ENCODE measurements at places on chromosomes 3 and 15.

GRCh38 chr3:124088801-124089200 is 96.9 kb upstream of the ROPN1 start:
- DNase-seq: no peak

DNA sequence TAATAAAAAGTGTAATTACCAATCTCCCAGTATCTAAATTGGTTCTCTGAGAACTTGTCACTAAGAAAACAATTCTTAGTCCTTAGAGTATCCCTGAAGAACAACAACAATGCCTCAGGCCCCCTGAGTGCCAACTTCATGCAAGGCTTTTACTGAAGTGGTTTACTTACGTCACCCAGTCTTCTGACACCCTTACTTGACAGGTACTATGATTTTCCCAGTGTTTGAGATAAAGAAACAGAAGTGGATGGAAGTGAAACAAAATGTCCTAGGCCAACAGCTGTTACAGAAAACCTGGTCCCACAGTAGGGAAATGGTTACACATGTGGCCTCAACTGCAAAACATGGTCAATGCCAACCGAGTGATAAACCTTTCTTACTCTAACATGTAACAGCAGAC is 331.1 kb downstream of the FOXP1 start:
- no peak for DNase-seq

DNA sequence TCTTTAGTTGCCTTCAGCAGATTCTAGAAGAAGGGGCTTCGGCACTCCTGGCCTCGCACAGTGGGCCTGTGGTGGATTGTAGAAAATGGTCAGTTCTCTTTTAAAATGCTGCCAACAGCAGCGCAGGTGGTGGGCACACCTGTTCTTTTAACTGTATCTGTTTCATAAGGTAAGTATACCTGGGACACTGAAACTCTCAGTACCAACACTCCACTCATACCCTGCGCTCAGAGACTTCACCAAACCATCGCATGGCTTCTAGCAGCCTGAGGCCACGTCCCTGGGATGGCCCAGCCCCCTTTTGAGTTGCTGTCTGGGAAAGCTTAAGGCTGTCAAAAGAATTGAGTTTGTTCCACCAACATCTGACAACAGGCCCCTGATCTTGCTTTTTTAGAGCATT is 56.7 kb upstream of the MCF2L2 start:
- no peak for DNase-seq

- no peak for DNase-seq
These were observed 100.6 kb upstream of the PLAAT1 start for GRCh38 chr3:193140381-193140780.

GRCh38 chr3:101928890-101929289 is 79.6 kb downstream of the NFKBIZ start:
- DNase-seq: no peak

- DNase-seq: no peak
These were observed 45.7 kb upstream of the ADGRG7 start for GRCh38 chr3:100563652-100564211.

DNA sequence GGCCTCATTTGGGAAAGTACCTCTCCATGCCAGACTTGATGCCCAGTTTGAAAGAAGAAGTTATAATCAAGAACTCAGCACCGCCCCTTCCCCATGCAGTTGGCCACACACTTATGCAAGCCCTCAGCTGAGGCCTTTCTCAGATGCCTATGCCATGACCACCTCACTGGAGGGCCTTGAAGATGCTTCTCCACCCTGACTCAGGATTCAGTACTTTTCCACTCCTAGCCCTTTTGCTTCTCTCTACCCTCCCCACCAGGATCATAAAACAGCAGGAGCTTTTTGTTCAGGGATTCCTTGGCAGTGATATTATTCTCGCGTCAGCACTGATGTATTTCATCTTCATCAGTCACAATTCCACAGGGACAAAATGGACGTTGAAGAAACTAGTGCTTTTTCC is 313.5 kb downstream of the PYDC2 start:
- no peak for DNase-seq

GRCh38 chr15:42151736-42152135 is 4.7 kb downstream of the PLA2G4F start:
- DNase-seq: no peak

Measured in effector memory CD4-positive, alpha-beta T cell (primary cell).